A549 treated with RU486 at 1 μM for 4 hours (cell line): ENCODE measurements at places on chromosomes 13 and 19. TPM values are rescaled to one million over a fixed set of nuclear protein-coding genes. Genes with fewer than 3 reads are reported as not detected.

Gene RYR1
- total RNA-seq, result 4.0 to 6.1 TPM (median 5.0 TPM) in 5 replicates

Gene CYP4F8
- not detected in 5 replicates for total RNA-seq

Gene LGI4
- total RNA-seq, result 0.06 to 0.21 TPM (median 0.16 TPM) in 5 replicates

Gene LGALS14
- not detected in 5 replicates for total RNA-seq

Gene LSR
- 6.4 to 11.6 TPM (median 10.4 TPM) in 5 replicates for total RNA-seq

Gene ANO8
- total RNA-seq, result 2.3 to 4.3 TPM (median 3.3 TPM) in 5 replicates

Gene DIAPH3
- 4.1 to 9.4 TPM (median 9.1 TPM) in 5 replicates for total RNA-seq

Gene CRLF1
- total RNA-seq, result 1.1 to 4.2 TPM (median 3.3 TPM) in 5 replicates

Gene PSG3
- 0.16 to 0.18 TPM in 2 of 5 replicates, not detected in the others for total RNA-seq

Gene OR10H1
- not detected in 5 replicates for total RNA-seq

Gene ADGRE3
- not detected in 5 replicates for total RNA-seq

Gene THSD1
- 11.5 to 12.8 TPM (median 12.0 TPM) in 5 replicates for total RNA-seq
